Glomerular endothelial cell (primary cell): ENCODE measurements at places on chromosomes 7 and 10. TPM values are rescaled to one million over a fixed set of nuclear protein-coding genes. Genes with fewer than 3 reads are reported as not detected.

AZGP1 gene
- total RNA-seq: not detected in 2 replicates

SPDYE9 gene
- total RNA-seq: not detected in 2 replicates

PDE1C gene
- total RNA-seq: 1.9 and 2.6 TPM in 2 replicates

SFRP5 gene
- total RNA-seq: not detected in 2 replicates

UCMA gene
- total RNA-seq: not detected in 2 replicates

LRIT1 gene
- not detected in 2 replicates for total RNA-seq

TEX36 gene
- not detected in 2 replicates for total RNA-seq

DPYSL4 gene
- 42.2 and 42.6 TPM in 2 replicates for total RNA-seq

PKD2L1 gene
- total RNA-seq: not detected in 2 replicates

TFR2 gene
- 0.29 TPM in 1 of 2 replicates, not detected in the other for total RNA-seq

FIS1 gene
- total RNA-seq: 214 and 276 TPM in 2 replicates

SPAM1 gene
- total RNA-seq: not detected in 2 replicates

CCDC3 gene
- total RNA-seq: 1.2 and 1.8 TPM in 2 replicates

OR2A12 gene
- total RNA-seq: not detected in 2 replicates

MYL10 gene
- total RNA-seq: not detected in 2 replicates

ADAM12 gene
- 5.6 and 15.4 TPM in 2 replicates for total RNA-seq

ELN gene
- total RNA-seq: 0.35 and 1.8 TPM in 2 replicates

PGAM2 gene
- total RNA-seq: not detected in 2 replicates

C10orf62 gene
- total RNA-seq: not detected in 2 replicates

INHBA gene
- 20.2 and 53.6 TPM in 2 replicates for total RNA-seq

TRIM50 gene
- not detected in 2 replicates for total RNA-seq

MACROH2A2 gene
- 5.8 and 7.3 TPM in 2 replicates for total RNA-seq

SSC4D gene
- 1.4 and 2.0 TPM in 2 replicates for total RNA-seq

MMD2 gene
- not detected in 2 replicates for total RNA-seq

LEP gene
- not detected in 2 replicates for total RNA-seq

EPO gene
- not detected in 2 replicates for total RNA-seq

PPP1R17 gene
- not detected in 2 replicates for total RNA-seq

RAPGEF5 gene
- 121 and 230 TPM in 2 replicates for total RNA-seq

MMS19 gene
- 145 and 147 TPM in 2 replicates for total RNA-seq

UMAD1 gene
- 5.4 and 9.9 TPM in 2 replicates for total RNA-seq

PRSS37 gene
- total RNA-seq: not detected in 2 replicates

TECTB gene
- not detected in 2 replicates for total RNA-seq

CPA1 gene
- not detected in 2 replicates for total RNA-seq

GDF2 gene
- not detected in 2 replicates for total RNA-seq
